Body of pancreas (tissue), 4 donors: ENCODE measurements at places on chromosomes 3 and 15.

DNA sequence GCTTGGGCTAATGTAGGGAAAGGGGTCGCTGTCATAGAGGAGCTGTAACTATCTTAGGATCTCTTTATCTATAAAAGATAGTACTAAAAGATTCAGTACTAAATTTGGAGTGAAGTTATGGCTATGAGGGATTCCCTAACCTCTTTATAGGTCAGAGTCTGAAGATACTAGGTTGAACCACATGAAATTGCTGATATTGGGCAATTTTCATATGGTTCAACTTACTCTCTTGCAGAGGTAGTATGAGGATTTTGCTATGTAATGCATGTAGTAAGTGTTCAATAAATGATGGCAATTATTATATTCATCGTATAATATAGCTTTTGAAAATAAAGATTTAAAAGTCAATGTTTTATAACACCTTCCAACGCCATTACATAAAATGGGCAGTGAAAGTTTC, 1.9 kb upstream of the TFDP2 start:
- peaks cover 20% of the 10 kb centered on the region for H3K4me1 ChIP-seq
- DNase-seq: no peak
- no peak overlapping the region for H3K4me3 ChIP-seq
- H3K27me3 ChIP-seq: no peaks in the 10 kb centered on the region

DNA sequence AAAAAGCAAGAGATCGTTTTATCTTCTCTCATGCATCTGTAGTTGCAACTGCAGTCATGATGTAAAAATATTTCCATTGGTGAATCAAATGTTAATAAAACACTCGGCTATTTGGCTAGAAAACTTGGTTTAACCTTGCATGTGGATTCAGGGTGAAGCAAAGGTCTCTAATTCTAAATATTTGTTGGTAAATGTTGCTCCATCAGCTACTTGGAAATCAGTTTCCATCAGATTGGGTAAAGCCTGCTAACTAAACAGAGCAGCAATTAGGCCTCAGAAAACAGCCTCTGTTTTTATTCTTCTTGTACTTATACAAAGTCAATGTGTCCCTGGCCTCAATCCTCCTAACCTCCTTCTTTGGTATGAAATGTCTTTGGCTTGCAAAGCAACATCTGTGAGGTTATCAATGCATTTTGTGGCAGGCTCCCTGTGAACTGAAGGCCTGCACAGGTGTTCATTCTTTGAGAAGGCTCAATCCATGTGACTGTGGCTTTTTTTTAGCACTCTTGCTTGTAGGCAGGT, 312.3 kb downstream of the WDR72 start:
- H3K4me3 ChIP-seq: no peak overlapping the region
- DNase-seq: no peak
- peak overlapping the region; percentile 95 for H3K27ac ChIP-seq
- H3K4me1 ChIP-seq: peaks cover 62% of the 10 kb centered on the region
- no peaks in the 10 kb centered on the region for H3K27me3 ChIP-seq

DNA sequence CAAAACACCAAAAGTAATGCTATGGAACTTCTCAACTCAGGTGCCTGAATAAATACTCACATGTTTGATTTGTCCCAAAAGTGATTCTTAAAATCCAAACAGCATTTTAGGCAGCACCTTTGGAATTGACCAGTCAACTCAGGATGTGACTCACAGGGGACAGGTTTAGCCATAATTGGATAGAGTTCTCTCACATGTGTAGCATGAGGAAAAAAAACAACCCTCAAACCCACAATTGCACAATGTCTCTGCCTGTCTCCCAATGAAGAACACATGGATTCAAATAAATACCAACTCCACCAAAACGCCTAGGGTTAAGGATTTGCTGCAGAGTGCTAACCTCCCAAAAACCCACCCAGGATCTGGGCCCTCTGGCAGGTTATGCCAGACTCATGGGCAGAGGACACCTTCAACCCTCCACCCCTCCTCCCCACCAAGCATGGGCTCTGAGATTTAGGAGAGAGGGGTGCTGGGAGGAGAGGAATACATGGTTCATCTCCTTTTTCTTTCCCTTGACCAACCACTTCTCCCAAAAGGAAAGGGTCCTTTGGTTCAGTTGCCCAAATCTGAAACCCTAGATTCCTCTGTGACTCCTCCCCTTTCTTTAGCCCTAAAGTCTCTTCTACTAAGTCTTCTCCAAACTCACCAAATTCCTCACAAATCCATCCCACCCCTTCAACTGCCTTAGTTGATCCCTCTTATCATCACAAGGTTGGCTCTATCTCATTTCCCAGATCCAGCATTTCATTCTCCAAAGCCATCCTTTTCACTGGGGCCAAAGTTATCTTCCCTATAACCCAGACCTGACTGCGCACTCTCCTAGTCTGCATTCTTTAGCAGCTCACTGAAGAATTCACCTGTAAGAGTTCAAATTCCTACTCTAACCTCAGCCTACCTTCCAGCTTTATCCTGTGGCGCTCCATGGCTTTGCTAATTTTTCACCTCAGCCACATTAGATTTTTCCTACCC, 7.7 kb downstream of the RYK start:
- H3K36me3 ChIP-seq: no peaks in the 10 kb centered on the region
- peaks cover 52% of the 10 kb centered on the region for H3K4me1 ChIP-seq
- H3K27ac ChIP-seq: no peak overlapping the region
- DNase-seq: no peak
- no peaks in the 10 kb centered on the region for H3K27me3 ChIP-seq
- H3K4me3 ChIP-seq: no peak overlapping the region

DNA sequence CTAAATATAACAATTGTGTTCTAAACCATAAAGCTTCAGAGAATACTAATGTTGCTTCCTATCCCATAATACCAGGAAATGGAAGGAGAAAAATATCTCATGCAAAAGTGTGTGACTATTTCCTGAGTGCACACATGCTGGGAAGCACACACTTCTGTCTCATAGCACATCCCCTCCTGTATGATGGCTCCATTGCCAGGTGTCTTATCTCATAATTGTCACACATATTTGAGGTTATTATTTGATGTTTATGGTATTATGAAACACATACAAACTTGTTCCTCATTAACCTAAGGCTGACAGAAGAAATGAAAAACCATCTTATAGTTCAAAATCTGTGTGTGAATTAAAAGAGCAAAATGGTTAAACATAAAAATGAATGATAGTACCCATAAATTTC, 65.4 kb downstream of the SERP1 start:
- no peak overlapping the region for H3K4me3 ChIP-seq
- no peaks in the 10 kb centered on the region for H3K27me3 ChIP-seq
- no peaks in the 10 kb centered on the region for H3K4me1 ChIP-seq
- H3K27ac ChIP-seq: no peak overlapping the region
- DNase-seq: no peak
